NCI-H2107 (cell line): ENCODE measurements at places on chromosomes 2 and 18.

- no peak for DNase-seq
Measured at GRCh38 chr2:181311837-181312236, 145.3 kb upstream of the ITGA4 start.

GRCh38 chr18:79982736-79983135 is 5.6 kb downstream of the TXNL4A start:
- DNase-seq = no peak

DNA sequence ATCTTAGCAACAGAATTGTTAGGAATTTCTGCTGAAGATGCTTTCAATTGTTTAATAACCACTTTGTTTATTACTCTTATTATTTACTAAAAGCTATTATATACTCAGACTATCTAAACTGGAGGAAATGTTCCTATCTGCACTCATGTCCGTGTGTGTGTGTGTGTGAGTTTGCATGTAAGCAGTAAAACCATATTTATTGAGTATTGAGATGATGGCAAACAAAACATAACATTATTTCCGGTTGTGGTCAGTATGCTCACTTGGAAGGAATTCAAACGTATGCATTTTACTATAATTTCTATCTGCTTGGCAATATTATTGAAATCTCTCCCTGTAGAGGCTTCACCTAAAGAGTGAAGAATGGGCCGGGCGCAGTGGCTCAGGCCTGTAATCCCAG is 43.0 kb upstream of the ZNF804A start:
- DNase-seq = no peak

DNA sequence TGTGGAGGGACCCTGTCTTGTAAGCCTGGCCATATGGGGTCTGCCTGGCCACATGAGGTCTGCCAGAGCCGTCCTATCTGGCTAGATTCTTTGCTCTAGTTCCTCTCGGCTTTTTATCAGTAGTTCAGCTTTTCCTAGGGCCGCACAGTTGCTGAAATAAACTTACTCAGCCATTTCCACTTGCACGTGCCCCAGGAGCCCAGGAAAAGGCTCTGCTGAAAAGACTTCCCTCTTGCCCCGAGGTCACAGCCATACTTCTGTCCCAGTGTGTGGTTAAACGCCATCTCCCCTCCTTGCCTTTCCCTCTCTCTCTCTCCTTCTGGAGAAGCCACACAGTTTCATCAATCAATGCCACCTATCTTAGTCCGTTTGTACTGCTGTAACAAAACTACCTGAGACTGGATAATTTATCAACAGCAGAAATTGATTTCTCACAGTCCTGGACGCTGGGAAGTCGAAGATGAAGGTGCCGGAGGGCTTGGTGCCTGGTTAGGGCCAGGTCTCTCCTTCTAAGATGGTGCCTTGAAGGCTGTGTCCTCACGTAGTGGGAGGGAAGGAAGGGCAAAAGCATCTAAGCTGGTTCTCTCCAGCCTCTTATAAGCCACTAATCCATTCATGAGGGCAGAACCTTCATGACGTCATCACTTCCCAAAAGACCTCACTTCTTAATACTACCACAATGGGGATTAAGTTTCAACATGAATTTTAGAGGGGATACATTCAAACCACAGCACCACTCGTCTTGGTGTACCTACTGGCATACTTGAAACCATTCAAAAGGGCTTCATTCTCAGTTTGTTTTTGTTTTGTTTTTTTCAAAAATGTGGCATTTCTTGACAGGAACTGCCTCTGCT is 11.2 kb upstream of the GALM start:
- no peak for DNase-seq

DNA sequence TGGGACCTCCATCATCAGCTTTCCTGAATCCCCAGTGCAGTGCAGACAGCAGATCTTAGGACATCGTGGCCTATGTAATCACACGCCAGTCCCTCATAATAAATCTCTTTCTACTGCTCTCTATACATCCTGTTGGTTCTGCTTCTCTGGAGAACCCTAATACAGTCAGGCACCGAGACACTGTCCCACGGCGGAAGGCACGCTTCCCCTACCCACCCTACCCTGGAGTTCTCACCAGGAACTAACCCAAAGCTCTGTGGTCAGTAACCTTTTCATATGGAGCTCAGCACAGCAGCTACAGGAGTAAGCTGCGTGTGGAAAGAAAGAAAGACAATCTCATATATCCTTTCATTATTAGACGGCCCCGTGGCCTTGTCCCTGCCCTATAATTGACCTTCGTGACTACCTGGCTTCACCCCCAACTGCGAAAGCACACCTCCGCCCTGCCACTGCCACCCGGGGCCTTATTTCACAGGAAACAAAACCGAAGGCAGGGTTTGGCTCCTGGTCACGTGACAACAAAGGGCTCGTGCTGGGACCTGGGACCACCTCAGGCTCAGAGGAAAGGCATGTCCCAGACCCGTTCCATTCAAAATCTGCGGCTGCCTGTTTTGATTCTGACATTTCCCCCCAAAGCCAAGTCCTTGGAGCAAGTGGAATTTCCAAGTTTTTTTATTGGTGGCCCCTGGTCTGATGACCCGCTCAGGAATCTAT is 99.7 kb upstream of the ODC1 start:
- no peak for DNase-seq

- no peak for DNase-seq
Measured at GRCh38 chr2:121375621-121376159, 90.7 kb upstream of the TFCP2L1 start.

GRCh38 chr2:43210467-43211303 is 15.7 kb downstream of the ZFP36L2 start:
- peak; percentile 29 for DNase-seq

DNA sequence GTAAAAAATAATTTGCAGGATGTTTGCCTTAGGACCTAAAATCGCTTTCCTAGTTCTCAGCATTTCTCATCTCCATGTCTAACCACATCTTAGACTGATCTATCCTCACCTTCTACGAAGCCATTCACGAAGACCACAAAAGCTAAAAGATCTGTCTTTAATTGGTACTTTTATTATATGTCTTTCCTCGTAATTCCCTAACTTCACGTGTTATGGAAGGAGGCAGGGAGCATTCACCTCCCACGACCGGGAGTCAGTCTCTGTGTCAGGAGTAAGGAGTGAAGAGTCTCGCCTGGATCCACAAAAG is 1.6 kb downstream of the DLGAP1 start:
- no peak for DNase-seq

GRCh38 chr2:69770193-69770702 is 28.3 kb downstream of the ANXA4 start:
- no peak for DNase-seq

DNA sequence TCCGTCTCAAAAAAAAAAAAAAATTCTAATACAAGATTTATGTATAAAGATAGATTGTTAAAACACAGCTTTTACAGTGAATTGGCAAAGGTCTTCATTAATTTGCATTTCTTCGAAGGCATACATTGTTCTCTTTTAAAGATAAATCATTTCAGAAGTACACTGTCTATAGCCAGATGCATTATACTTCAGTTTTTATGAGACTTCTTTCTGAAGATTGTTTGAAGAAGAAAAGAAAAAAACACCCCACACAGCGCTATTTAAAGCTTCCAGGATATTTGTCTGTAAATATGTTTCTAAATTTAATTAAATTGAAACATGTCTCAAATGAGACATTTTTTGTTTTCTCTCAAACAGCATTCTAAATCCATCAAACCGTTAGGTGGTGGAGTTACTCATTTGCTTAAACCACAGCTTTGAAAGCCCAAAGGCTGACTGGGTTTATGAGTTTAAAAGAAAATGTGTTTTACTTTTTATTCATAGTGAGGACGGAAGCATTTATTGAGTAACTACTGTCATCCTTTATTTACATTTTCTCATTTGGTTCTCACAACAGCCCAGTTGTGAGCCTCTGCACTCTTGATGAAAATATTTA is 42.4 kb upstream of the C1GALT1C1L start:
- DNase-seq = no peak

DNA sequence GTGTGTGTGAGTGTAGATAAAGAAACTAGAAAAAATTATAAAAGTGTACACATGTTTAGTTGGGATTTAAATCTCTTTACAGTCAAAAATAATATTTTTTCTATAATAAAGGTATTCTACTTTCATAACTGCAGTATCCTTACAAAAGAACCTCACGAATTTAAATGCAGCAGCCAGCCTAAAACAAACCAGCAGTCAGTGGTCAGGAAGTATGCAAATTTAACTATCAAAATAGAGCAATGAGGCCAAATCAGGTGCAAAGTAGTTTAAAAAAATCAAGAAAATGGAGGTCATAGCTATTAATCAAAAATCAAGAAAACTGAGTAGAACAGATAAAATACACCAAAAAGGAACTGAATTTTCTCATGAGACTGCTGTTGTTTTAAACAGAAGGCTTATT is 407.1 kb downstream of the CDH19 start:
- DNase-seq = no peak

DNA sequence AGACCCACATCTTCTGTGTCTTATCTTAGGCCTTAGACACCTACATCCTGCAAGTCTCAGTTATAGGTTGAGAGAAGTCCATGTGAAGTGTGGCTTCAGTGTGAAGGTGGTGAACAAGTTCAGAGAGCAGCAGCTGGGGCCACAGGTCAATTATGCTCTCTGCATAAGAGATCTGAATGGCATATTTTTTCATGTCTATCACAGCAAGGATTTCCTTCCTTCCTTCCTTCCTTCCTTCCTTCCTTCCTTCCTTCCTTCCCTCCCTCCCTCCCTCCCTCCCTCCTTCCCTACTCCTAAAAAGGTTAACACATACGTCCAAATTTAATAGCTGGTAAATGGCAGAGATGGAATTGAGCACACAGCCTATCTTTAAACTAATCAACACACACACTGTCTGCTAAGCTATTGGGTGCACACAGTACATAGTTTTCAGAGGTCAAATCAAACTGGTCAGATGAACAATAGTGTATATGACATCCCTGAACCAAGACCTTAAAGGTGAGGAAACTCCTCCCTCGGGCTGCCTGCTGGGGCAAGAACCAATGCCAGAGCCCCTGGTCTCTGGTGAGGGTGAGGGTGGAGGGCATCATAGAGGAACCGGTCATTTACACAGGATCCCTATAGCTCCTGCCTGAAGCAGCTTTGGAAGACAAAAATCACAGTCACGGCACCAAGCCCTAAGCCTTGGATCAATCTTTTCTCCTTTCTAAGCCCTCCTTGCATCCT is 240.9 kb downstream of the ICOS start:
- DNase-seq = no peak

- no peak for DNase-seq
Measured at GRCh38 chr2:146541896-146542295, 1302.9 kb upstream of the ACVR2A start.

DNA sequence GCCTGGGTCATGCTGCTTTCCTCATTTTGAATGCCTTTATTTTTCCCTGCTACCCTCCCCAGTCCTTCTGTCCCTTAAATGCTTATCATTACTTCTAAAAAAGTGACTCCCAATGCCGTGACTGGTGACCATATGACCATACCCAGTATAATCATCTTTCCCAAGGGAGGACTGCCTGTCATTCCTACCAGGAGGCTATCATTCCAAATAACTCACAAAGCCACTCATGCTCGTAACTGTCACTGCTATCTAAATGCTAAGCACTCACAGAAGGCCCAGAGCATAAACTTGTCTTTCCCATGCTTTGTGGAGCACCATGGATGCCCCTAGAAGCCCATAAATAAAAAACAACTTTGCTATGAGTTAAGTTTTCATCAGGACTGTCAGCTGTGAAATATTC is 38.7 kb upstream of the CREB1 start:
- DNase-seq = no peak

- DNase-seq = no peak
Measured at GRCh38 chr2:232494542-232494941, 6.9 kb upstream of the ECEL1 start.

DNA sequence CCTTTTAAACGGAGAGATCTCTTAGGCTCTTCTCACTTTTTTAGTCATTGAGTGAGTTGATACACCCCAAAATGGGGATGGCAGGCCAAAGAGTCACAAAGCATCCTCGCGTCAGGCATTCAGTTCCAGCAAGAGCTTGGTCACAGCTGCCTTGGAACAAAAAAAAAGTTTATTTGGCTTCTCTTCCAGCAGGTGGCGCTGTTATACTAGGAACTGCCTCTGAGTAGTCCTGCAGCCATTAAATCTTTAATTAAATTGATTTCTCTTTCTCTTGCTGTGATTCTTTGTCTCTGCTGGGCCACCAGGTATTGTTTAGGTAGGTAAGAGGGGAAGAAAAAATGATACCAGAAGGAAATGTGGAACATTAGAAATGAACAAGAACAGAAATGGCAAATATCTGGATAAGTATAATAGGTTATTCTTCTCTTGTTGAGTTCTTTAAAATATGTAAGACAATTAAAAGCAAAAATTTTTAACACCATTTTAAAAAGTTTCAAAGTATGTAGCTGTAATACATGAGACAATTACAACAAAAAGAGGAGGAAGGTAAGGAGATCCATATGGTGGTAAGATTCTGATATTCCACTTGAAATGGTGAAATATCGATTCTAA is 175.1 kb downstream of the GALNT1 start:
- peak; percentile 62 for DNase-seq
